T1000 (cell line): ENCODE measurements at places on chromosomes 3 and 15.

- DNase-seq: no peak
Observed at GRCh38 chr15:78991476-78991875, 46.6 kb upstream of the CTSH start.

DNA sequence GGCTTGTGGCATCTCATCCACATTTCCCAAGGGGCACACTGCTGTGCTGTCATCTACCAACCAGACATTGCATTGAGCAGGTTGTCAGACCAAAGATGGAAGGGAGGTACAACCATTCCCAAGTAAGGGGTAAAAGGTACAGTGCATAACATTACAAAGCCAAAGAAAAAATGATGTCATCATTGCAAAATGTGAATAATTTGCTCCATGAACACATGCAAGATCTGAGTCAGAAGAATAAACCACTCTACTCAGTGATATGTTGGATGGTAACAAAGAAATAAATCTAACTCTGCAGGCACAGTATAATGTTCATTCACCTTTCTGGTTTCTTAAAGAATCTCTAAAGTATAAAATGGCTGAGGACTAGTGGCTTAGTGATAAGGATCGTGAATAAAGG is 202.7 kb downstream of the MAGI1 start:
- DNase-seq: no peak

DNA sequence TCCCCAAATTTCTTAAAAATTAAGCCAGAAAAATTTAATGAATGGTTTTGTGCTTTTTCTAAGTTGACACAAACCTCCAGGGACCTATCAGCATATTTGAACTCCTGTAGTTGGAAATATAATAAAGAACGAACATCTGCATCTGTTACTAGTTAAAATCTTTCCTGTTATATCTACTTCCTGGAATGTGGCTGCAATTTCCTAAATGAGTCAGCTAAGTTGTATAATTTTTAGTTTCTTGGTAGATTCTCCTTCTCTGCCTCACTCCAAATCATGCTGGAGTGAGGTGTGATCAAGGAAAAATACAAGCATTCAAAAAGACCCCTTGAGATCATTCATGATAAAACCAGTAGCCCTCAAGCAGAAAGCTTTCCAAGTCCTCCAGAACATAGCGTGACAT is 106.2 kb upstream of the MCTP2 start:
- DNase-seq: no peak

DNA sequence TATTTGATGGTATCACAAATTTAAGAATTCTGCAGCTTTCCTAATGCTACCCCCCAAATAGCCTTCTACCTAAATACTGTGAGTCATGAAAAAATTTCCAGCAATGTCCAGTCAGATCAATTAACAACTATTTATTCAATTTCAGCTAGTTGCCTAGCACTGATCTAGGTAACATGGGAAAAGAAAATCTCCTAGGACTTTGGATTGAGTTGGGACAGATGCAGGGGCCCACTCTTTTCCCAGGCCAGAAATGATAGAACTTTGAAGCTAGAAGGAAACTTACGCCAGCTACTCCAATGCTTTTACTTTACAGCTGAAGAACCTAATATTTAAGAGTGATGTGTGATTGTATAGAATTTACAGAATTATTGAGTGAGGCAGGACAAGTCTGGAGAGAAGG is 196.3 kb downstream of the FMN1 start:
- DNase-seq: no peak
